ENCODE measurements at places on chromosomes 2 and 18.

GRCh38 chr18:59380706-59381105 lies 21.6 kb upstream of the LMAN1 start:
- DNase-seq = no peak

- DNase-seq = no peak
Measured at GRCh38 chr2:128559533-128560515, 241.2 kb upstream of the HS6ST1 start.

DNA sequence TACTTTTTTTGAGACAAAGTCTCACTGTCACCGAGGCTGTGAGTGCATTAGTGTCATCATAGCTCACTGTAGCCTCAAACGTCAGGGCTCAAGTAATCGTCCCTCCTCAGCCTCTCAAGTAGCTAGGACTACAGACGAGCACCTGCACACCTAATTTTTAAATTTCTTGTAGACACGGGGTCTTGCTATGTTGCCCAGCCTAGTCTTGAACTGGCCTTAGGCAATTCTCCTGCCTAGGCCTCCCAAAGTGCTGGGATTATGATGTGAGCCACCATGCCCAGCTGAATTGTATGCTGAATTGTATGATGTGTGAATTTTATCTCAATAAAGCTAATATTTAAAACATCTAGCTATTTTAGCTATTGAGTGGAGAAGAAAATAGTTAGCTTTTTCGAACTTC lies 18.9 kb downstream of the CAB39 start:
- DNase-seq = no peak

DNA sequence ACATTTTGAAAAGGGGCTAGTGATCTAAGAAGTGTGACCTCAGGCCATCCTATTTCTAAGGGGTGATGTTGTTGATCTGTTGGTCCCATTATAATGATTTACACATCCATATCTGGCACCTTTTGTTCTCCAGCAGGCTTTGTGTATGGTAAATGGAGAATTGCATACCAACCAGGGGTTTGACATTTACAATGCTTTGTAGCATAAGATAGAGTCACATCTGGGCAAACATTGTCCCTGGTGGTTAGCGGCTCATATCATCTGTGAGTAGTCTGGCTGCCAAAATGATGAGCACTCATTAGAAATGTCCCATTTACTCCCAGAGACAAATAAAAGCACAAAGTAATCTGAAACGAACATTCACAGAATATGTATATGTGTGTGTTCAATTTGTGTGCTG lies 1775.5 kb upstream of the CELF4 start:
- DNase-seq = no peak

DNA sequence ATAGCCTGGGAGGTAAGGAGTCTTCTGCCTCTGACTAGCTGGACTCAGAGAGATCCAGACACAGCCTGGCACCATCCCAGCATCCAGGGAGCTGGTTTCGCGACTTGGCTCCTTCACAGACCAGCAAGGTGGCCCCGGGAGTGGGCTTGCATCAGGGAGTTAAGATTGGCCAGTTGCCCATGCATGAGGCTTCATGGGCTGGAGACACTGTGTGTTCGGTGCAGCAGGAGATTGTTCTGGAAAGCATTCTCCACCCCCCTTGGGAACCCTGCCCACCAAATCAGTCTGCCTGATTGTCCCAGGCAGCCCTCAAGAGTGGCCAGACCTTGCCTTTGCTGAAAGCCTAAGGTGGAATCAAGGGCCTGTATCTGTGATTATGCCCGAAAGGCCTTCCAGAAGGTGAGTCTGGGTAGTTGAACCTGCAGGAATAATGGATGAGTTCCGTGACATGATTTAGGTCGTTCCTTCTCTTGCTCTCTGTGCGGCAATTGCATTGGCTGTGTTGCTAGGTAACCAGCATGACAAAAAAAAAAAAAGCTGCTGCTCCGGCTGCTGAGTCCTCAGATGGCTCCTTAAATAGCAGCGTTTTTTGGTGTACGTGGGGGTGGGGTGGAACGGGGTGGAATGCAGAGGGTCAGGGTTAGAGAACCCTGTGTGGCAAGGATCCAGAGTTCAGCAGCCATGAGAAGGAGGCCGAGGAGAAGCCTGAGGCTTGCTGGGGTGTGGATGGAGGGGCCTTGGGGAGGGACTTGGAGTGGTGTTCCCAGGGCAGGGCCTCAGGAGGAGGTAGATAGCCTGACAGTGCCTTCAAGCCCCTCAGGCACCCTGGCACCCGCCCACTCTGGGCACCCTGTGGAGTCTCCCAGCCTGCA lies 93.0 kb upstream of the MCFD2 start:
- no peak for DNase-seq

DNA sequence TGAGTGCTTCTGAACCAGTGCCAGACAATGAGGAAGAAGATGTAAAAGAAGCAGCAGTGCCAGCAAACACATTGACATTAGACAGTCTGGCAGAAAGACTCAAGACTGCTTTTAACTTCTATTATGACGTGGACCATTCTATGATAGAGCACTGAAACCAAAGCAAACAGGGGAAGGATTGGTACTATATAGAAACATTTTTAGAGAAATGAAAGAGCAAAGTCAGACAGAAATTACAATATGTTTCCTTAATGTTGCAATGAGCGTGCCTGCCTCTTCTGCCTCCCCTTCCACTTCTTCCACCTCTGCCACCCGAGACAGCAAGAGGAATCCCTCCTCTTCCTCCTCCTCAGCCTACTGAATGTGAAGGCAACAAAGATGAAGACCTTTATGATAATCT lies 39.7 kb downstream of the DHX57 start:
- DNase-seq = no peak

DNA sequence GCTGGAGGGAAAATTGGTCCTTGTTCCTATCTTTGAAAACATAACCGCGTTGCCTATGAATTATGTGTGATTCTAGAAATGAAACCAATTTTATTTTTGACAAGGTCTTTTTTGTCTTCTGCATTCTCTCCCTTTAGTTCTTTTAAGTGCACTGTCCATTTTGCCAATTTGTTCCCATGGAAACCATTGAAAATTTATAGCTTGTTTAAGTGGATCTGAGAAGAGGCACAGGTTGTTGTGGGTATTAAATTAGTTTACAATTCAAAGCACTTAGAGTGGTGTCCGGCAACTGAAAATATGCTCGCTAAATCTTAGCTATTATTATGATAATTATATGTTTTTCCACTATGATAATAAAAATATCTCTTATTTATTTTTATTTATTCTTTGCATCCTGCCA lies 107.5 kb upstream of the FSHR start:
- DNase-seq = no peak

DNA sequence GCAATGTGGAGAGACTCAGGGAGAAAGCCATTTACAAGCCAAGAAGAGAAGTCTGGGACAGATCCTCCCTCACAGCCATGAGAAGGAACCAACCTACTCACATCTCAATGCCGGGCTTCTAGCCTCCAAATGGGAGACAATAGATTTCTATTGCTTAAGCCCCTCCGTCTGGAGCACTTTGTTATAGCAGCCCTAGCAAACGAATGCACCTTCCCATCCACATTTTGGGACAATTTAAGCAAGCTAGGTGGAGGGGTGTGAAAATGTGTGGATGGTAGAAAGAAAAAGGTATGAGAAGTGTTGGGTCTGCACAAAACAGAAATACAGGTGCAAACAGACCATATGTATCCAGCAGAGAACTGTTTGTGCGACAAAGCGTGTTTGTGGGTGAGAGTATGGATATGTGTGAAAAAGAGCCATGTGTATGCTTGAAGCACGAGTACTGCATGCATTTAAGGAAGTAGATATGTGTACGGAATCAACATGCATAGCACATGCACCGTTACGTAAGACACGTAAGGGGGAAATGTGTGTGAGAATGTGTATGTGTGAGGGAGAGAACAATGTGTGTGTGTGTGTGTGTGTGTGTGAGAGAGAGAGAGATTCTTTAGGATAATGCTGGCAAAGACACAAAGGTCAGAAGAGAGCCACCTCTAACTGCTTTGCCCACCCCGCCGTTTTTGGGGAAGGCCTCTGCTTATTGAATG lies 13.1 kb upstream of the E2F6 start:
- no peak for DNase-seq

- no peak for DNase-seq
Measured at GRCh38 chr2:9538000-9538507, 17.6 kb downstream of the ADAM17 start.

DNA sequence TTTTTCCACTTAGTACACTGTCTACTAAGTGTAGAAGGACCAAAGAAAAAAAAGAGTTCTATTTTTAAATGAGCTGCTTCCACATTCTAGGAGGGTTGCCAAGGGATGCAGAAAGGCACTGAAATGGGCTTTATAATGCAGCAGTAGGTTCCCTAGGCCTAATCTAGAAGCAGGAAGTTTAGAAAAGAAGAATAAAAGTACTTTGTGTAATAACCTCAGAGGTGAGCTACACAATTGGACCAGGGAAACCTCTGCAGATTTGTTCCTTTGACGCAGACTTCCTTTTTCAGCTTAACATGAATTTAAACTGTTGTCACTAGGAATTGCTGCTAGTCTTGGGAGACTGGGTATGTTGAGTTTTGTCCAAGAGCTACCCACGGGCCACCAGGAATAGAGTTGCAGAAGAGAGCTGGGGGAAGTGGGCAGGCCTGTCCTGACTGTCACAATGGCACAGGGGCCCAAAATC lies 34.6 kb upstream of the RAB1A start:
- DNase-seq = no peak

DNA sequence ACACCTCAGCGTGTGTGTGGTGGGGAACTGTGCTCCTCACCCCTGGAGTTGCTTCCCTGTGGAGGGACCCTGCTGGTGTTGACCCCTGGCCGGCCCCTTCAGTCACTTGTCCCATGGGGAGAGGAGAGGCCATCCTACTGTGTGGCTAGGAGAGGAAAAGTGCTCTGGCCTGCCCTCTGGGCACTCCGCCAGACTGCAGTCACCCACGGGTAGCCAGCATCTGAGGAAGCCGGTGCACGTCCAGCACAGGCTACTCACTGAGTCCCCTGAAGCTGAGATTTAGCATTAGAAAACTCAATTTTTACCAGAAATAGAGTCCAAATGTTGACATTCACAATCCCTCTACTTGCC lies 211.5 kb upstream of the RAB6C start:
- no peak for DNase-seq

DNA sequence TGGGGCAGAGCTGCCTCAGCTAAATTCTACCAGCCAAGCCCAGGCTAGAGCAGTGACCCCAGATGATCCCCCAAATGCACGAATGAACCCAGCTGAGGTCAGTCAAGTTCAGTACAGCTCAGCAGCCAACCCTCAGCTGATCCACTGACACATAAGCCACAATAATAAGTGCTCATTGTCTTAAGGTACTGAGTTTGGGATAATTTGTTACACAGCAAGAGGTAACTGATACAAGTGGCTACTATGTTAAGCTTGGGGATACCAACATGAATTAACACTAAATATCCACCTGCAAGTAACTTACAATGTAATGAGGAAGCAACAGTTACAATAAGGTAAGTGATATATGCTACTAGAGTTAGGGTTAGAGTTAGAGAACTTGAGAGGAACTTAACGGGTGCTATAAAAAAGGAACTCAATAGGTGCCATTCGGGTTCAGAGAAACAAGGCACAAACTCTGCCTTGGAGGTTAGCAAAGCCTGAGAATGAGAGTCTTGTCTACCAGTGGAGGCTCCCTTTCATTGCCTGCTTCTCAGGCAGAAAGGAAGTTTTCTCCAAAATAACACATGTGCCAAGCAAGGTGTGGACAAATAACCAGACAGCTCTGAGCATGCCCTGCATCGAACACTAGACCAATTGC lies 189.4 kb downstream of the ARL4C start:
- DNase-seq = no peak

- no peak for DNase-seq
Measured at GRCh38 chr2:221649051-221649775, 77.1 kb upstream of the EPHA4 start.

DNA sequence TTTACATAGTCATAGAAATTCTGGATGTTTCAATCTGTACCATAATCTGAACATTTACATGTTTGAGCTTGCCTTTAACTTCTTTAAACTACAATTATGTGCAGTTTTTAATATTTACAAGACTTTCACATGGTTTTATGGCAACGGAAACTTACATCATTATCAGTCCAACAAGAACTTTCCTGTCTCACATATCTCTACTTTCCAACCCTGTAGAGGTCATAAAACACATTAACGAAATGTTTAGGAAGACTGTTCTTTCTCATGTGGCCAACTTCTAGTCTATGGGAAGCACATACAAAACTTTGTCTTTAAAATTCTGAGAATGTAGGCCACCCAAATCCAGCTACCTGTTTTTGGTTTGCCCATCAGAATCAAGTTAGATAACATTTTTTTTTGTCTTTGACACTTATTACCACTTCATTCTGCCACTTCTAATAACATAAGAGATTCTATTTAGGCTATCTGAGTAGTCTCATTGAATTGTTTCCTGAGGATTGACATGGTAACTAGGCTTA lies 693.2 kb downstream of the KCNJ3 start:
- DNase-seq = no peak

GRCh38 chr18:45910405-45911023 lies 56.6 kb downstream of the EPG5 start:
- DNase-seq = peak; percentile 55

- DNase-seq = no peak
Measured at GRCh38 chr18:79950515-79951341, 725 bp downstream of the SLC66A2 start.

GRCh38 chr2:150140777-150141176 lies 346.7 kb downstream of the RND3 start:
- no peak for DNase-seq

DNA sequence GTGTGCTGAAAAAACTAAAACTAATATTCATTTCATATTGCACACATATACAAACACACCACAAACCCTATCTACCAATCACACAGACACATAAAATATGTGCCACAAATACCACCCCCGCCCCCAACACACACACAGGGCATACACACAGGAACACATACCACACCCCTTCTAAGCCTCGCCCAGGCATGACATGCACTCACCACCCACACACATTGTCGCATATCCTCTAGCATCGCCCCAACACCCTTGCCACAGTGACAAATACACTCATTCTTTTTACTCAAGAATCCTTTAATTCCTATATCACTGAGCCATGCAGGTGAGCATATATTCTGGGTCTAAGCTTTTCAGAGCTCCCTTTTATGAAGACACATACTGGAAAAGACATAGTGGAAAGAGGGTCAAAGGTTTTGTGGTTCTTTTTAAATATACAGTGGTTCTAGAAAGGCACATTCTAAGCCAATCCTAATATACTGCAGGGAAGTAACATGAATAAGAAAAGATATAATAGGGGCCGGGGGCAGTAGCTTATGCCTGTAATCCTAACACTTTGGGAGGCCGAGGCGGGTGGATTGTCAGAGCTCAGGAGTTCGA lies 24.5 kb upstream of the LCLAT1 start:
- peak; percentile 80 for DNase-seq

DNA sequence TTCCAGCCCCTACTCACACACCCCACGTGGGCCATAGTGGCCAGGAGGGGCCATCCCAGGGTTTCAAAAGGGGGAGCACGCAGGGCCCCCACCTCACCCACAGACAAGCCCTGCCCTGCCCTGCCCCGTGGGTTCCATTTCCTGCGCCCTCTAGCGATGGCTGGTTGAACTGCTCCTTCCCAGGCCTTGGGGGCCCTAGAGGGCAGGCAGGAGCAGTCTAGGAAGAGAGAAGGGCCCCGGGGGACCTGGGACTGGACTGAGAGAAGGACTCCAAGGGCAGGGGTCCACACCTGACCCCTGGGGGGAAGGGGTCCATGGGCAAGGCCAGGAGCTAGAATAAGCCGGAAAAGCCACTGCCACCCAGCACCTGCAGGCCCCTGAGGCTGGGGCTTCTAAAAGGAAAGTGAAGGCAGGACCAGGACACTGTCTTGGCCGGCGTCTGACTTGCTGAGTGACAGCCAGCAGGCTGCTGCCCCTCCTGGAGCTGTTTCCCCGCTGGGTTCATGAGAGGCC lies 10.1 kb downstream of the CYP26B1 start:
- peak; percentile 62 for DNase-seq

Data from CD4-positive, alpha-beta T cell (primary cell).